Stimulated activated CD8-positive, alpha-beta memory T cell treated with anti-CD3 and anti-CD28 coated beads, Interleukin-15, amount 100 ng/mL, for 48 hours (primary cell): ENCODE measurements at places on chromosomes 11 and 22.
A peak's percentile ranks its signal among the peaks of the same experiment; 100 is the strongest.

GRCh38 chr11:101476191-101476590 is 107.6 kb downstream of the TRPC6 start:
- no peak for DNase-seq

DNA sequence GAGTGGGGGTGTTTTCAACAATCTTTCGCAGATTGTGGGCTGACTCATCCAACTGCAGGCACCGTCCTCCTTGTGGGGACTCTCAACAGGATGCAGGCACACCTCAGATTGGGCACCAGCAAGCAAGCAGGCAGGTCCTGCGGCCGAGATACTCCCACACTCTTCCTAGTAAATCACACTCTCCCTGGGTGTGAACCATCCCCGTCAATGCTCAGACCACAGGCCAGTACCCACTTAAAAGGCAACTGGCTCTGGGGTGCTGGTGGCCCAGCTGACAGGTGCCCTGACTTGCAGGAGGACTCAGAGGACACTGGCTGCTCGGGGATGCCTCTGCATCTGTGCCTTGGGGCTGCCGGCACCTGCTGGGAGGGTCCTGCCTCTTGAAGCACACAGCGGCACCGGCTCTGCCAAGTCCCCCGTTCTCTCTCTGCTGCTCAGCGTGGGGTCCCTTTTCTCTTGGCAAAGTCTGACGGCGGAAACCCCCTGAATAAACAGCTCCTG is 282.5 kb downstream of the CTTN start:
- DNase-seq: peak; percentile 14

GRCh38 chr22:35660291-35661127 is 12.3 kb downstream of the APOL6 start:
- no peak for DNase-seq

GRCh38 chr22:48004936-48005335 is 1242.5 kb downstream of the TBC1D22A start:
- no peak for DNase-seq

- no peak for DNase-seq
Measured at GRCh38 chr11:114159320-114159719, 99.8 kb downstream of the ZBTB16 start.

- DNase-seq: no peak
Measured at GRCh38 chr11:6455070-6455469, 14.3 kb upstream of the HPX start.

DNA sequence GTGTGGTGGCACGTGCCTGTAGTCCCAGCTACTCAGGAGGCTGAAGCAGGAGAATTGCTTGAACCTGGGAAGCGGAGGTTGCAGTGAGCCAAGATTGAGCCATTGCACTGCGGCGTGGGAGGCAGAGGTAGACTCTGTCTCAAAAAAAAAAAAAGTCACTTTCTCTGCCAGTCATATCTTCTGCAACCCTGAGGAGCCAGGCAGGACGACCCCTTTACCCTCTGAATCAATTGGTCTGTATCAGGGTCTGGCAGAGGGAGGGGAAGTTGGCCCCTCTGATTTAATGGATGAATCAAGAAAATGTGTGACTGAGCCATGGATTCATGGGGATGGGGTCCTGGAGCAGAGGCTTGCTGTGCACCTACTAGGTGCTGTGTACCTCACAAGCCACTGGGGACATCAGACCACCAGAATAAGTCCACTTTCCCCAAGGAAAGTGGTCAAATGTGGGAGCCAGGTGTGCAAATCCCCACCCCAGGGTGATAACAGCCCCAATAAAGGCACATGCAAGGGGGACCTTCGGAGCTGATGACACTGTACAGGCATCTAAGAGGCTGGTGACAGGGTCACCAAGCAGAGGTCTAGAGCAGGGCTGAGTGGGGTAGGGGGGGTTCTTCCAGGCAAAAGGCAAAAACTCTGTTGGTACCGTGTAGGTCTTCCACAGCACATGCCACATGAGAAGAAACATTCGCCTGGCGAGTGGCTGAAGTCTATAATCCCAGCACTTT is 29.0 kb downstream of the TXN2 start:
- DNase-seq: no peak

DNA sequence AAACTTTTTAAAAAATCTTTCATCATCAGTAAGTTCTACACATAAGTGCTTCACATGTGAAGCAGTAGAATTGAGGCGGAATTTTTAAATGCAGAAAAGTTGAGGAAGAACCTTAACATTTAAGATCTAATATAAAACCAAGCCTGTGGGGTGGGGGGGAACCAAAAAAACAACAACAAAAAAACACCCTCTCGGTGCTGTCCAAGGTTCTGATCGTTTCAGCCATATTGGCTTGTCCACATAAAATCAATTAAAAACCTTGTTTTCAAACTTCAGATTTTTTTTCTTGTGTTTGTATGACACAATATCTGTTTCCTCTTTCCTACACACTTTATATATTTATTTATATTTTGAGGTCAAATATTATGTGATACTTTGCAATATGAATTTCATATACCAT is 130.0 kb downstream of the WNT7B start:
- DNase-seq: no peak

GRCh38 chr22:34639911-34640310 is 426.0 kb upstream of the ISX start:
- DNase-seq: no peak

GRCh38 chr11:58024601-58025091 is 965 bp downstream of the OR9Q1 start:
- no peak for DNase-seq

DNA sequence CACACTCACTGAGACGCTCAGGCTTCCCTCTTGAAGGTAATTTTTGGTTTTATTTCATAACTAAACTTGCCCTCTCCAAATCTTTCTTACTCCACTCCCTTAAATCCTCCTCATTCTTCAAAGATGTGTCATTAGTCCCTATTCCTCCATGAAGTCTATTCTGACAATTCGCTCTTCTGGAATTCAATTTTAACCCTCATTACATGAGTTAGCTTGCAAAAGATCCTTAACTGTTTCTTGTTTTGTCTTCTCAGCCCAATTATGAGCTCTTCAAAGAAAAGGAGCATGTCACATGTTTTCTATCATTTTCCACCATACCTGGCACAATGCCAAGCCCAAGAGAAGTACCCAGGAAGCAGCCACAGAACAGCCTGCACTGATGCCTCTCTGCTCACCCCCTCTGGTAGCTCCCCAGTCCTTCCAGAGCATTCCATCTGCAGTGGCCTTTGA is 13.0 kb downstream of the GALNT18 start:
- no peak for DNase-seq

- DNase-seq: no peak
Measured at GRCh38 chr11:6681505-6681904, 1.6 kb downstream of the MRPL17 start.

GRCh38 chr11:133180201-133180600 is 352.1 kb downstream of the OPCML start:
- DNase-seq: no peak

DNA sequence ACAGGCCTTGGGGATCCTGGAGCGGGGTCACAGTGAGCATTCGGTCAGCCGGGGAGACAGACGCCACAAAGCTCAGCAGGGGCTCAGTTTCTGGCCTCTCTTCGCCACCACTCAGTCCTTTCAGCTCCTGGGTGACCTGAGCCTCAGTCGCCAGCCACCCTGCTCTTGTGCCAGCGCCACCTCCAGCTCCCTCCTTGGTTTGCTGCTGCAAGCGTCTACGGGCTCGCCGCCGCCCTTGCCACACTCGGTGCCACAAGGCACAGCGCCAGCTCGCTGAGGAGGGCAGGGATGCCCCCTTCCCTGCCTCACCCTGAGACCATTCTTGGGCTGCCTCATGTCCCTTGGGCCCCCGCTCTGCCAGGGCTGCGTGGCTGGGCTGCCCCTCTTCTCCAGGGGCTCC is 1.5 kb upstream of the EEF1G start:
- no peak for DNase-seq

- no peak for DNase-seq
Measured at GRCh38 chr11:112795142-112795815, 165.9 kb upstream of the NCAM1 start.

- DNase-seq: no peak
Measured at GRCh38 chr22:37329238-37330140, 47.2 kb downstream of the CYTH4 start.

DNA sequence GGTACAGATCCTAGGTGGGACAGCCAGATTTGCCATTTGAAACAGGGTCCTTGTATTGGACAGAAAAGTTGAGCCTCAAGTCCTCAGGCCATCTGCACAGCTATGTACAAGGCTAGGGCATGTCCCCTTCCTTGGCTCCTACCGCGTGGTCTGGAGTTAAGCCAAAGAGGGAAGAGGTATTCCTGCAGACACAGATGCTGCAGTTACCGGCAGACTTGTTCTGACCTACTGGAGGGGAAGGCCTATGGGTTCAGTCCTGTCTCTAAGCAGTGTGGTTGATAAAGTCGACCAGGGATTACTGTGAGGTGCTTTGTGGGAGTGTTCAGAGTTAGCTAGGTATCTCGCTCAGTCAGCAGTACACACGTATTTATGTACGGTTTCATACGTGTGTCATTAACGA is 180.6 kb downstream of the ADAMTS15 start:
- no peak for DNase-seq

GRCh38 chr11:69538854-69539253 is 57.4 kb downstream of the LINC01488 start:
- DNase-seq: no peak

GRCh38 chr11:80163011-80163410 is 722.2 kb upstream of the TENM4 start:
- DNase-seq: no peak

GRCh38 chr22:46415776-46416519 is 80.4 kb downstream of the TRMU start:
- no peak for DNase-seq

DNA sequence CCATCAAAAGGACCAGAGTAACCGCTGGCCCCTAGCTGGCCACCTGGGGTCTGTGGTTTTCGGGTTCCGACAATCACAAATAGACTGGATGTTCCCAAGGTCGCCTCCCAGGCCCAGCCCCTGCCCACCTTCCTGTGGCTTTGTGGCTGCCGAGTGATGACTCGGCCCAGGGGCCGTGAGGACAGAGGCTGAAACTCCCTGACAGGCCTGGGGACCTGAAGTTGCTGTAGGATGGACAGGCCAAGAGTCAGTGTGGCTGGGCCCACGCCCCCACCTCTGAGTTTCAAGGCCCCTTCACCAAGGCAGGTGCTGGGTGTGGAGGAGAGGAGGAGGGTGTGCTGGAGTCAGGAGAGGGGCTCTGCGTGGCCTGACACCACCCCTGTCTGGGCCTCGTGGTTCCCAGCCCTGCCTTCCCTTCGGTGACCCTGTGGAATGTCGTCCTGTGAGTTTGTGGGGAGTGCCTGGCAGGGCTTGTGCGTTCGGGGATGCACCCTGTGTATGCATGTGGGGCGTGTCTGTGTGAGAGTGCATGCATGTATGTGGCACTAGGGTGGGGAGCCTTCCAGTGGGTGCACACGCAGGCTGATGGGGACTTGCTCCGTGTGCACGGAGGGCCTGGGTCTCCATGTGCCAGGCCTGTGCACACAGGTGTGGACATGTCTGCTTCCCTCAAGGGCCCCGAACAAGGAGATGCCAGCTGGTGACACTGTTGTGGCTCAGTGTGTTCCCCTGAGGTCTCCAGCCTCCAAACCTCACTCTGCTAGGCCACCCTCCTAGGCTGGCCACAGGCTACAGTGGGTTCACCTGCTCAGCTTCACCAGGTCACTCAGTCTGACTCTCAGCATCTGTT is 8.4 kb upstream of the MGAT3 start:
- DNase-seq: no peak

DNA sequence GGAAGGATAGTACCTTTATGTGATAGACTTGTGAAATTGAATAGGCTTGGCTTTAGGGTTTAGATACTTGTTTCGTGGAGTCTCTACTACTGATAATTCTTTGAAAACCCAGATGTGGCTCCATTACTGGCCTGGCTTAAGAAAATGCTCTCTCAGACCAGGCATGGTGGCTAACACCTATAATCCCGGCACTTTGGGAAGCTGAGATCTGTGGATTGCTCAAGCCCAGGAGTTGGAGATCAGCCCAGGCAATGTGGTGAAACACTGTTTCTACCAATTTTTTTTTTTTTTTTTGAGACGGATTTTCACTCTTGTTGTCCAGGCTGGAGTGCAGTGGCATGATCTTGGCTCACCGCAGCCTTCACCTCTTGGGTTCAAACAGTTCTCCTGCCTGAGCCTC is 40.9 kb downstream of the ATG13 start:
- no peak for DNase-seq

DNA sequence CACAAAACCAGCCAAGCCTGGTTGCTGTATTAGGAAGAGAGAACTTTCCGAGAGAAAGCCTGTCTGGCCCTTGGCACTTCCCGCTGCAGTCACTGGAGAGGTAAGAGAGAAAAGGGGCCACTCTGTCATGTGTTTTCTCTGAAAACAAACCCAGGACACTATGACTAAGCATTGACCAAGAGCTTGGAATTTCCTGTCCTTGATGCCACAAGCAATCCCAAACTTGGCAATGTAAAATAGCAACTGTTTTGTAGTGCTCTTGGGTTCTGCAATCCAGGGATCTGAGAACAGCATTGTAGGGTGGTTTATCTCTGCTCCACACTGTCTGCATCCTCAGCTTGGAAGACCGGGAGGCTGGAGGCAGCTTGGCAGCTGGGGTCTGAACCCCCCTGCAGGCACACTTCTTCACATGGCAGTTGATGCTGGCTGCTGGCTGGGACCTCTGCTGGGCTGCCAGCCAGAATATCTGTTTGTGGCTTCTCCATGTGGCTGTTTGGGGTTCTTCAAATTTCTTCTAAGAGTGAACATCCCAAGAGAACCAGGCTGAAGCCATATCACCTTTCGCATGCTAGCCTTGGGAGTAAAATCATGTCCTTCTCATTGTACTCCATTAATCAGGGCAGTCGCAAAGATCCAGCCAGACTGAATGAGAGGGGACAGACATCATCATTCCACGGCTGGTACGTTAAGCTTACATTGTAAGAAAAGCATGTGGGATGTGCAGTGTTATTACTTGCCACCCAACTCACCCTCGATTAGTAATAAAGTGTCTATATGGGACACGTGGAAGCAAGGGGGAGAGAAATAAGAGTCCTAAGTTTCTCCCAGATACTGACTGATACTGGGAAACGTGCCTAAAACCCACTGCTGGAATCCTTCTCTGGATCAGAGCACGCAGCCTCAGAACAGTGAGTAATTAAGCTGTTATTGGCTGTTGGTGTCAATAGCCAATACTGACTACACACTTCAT is 537.4 kb upstream of the B3GAT1 start:
- DNase-seq: no peak

DNA sequence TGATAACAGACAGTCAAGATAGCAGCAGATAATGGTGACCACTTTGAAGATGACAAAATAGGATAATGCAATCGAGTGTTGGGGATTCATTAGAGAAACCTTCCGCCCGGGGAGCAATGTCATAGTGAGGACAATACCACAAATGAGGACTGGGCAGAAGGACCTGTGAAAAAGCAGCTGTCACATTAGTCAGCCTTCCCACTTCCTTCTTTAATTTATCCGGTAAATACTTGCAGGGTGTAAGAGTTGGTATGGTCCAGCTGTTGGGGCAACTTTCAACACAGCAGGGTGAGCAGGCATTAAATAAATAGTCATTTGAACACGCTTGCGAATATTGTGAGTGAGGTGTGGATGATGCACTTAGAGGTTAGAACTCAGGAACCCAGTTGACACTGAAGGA is 132.5 kb upstream of the KIRREL3 start:
- no peak for DNase-seq
